NCI-H2171 (cell line): ENCODE measurements at places on chromosomes 5 and 9.

DNA sequence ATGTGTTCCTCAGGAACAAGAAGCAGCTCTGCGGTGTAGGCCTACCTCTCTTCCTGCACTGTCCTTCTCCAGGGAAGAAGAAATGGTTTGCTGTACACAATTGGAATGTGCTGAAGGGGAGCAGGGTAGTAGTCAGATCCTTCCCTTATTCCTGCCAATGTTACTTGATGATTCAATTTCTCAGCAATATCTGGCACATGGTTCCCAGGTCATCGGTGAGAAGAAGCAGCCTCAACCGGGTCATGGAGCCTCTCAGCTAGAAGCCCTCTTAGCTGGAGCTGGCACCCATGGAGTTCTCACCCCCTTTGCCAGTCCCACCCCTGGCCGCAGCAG, 36.9 kb downstream of the ACTBL2 start:
- no peak for DNase-seq

- no peak for DNase-seq
Measured at GRCh38 chr5:93532370-93532769, 48.6 kb downstream of the NR2F1-AS1 start.

- DNase-seq = no peak
Measured at GRCh38 chr5:149161026-149161687, 19.9 kb downstream of the ABLIM3 start.

DNA sequence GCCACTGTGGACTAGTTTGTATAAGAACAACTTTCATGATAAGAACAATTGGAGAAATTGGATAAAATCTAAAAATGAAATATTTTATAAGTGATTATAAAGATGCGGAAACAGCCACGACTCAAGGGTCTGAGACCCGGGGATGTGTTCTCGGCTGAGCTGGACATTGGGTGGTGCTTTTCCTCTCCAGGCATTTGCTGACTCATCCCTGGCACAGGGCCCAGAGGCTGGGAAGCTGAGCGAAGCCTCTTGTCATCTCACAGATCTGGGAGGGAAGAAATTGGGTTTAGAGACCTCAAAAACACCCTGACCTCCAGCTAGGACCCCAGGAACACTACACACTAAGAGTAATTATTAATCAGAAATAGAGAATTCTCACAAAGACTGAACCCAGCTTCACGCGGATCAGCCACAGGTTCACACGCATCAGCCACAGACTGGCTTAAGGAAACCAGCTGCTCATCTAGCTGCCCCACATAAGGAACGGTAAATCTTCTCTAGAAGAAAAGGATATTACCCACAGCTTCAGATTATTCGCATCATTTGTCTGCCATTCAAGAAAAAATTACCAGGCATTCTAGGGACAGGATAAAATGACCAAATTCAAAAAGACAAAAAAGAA, 2.8 kb upstream of the OR2V1 start:
- no peak for DNase-seq

- DNase-seq = no peak
Measured at GRCh38 chr5:127812570-127812969, 109.4 kb downstream of the CCDC192 start.

DNA sequence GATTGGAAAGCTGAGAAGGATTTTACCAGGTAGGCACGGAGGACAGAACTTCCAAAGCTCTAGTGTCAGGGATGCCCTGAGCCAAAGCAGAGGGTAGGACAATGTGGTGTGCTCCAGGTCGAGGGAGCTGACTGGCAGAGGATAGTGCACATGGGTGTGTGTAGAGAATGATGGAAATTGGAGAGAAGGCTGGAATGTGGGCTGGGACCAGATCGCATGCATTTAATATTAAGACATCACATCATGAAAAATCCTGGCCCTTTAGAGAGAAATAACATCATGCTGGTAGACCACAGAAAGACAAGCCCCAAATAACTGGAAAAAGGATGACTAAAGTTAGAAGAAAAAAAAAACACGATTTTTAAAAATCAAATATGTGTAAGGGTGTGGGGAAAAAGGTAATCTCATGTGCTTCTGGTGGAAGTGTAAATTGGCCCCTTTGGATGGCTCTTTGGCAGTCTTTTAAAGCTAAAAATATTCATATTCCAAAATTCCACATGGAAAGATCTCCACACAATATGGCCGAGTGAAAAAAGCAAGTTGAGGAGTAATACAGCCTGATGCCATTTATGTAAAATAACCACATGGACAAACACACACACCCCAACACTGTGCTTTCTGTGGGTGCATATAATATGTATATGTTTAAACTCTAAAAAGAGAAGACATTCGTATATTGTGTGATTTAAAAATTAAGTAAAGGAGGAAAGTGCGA, 67.0 kb upstream of the TGFBR1 start:
- DNase-seq = no peak

GRCh38 chr9:17863213-17863883, 284.5 kb downstream of the SH3GL2 start:
- no peak for DNase-seq

- DNase-seq = no peak
Measured at GRCh38 chr9:131676431-131676972, 63.4 kb downstream of the RAPGEF1 start.

GRCh38 chr5:106140101-106140500, 1530.6 kb downstream of the EFNA5 start:
- DNase-seq = no peak

DNA sequence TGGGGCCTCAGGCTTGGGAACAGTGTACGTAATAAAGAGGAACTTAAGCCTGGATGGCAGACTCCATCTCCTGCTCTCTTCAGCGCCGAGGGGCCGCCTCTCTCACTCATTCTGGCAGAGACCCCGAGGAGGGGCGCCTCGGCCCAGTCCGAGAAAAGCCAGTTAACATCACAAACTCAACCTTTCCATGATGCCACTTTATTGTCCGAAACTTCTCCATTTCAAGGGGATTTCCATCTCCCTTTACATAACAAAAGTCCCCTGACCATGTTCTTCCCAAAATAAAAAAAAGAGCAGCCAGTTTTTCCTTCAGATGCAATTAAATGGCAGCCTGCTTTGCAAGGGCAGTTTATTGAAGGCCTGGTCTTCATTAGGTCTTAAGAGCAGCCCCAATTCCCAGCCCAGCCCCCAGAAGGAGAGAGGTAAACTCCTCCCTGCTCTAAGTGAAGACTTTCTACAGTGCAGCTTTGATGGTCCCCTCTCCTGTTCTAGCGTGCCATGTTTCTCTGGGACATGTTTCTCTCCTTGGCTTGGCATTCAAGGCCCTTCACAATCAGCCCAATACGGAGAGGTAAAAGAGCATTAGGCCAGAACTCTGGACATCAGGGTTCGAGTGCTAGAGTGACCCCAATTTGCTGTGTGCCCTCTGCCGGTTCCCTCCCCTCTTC, 19.5 kb upstream of the RAB14 start:
- no peak for DNase-seq

- no peak for DNase-seq
Measured at GRCh38 chr5:169870211-169870610, 110.1 kb downstream of the INSYN2B start.

- DNase-seq = no peak
Measured at GRCh38 chr5:167509076-167509475, 782.4 kb upstream of the WWC1 start.

DNA sequence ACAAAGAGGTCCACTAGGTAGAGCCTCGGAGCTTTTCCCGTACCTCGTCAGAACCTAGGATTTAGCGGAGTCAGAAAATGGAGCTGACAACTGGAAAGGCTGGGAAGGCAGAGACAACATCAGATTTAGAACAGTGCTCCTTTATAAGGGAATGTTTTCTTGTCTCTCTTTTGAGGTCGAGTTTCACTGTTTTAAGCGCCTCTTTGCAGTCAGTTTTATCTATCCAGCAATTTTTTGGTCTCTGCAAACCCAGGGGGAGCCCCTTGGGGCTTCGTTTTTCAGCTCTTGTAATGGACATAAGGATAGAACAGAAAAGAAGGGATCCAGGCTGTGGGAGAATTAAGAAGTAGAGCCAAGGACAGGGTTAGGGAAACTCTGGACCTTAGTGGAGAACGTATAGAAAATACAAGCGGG, 80.5 kb downstream of the FNBP1 start:
- DNase-seq = no peak

GRCh38 chr9:97491216-97491999, 10.1 kb upstream of the TMOD1 start:
- no peak for DNase-seq

- DNase-seq = no peak
Measured at GRCh38 chr5:14948383-14948782, 76.8 kb upstream of the ANKH start.

- no peak for DNase-seq
Measured at GRCh38 chr5:67404256-67405100, 207.9 kb upstream of the CD180 start.

- DNase-seq = no peak
Measured at GRCh38 chr5:65512170-65512937, 30.6 kb upstream of the ADAMTS6 start.

DNA sequence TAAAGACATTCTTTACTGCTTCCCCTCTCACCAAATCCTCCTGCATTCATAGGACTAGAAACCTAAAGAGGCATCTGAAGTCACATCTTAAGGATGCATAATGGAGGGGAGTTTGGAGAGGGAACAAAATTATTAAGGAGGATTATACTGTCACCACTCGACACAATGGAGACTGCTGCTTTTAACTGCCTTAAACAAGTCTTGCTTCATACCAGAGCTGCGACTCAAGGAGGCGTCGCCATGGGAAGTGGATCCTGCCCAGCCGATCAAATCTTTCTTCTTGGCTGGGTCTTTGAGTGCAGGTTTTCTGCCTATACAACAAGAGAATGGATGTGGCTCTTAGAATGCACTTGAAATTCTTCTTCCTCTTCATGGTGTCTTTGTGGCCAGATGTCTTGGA, 66.7 kb upstream of the FOXE1 start:
- no peak for DNase-seq

- no peak for DNase-seq
Measured at GRCh38 chr5:159179529-159180305, 29.6 kb downstream of the RNF145 start.

DNA sequence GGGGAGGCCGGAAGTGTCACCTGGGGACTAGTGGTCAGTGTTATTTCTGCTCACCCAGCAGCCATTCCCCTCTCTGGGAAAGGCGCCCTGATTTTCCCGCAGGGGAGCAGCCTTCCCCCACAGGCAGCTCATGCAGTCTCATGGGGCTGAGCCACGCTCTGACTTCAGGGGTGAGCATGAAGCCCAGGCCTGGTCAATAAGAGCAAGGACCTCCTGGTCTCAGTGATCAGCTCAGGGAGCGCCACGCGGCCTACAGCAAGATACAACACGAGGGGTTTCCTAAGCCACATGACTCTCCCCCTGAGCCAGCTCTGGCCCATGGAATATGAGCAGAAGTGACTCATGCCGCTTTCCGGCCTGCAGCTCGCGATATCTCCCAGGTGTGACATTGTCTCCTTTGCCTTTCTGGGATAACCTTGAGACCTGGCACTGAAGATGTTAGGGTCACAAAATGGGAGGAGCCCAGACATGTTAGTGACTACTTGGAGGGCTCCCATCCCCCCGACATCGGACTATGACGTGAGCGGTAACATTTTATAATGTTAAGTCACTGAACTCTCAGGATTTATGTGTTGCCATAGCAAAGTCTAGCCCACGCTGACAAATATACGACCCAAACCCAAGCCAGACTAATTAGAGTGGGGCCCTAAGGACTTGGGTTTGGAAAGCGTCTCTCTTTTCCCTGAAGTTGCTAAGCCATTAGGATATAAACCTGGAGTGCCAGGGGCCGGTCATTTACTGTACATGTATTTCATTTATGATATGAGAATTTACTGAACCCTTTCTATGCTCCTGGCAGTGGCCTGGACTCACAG, 46.5 kb upstream of the GFPT2 start:
- no peak for DNase-seq

DNA sequence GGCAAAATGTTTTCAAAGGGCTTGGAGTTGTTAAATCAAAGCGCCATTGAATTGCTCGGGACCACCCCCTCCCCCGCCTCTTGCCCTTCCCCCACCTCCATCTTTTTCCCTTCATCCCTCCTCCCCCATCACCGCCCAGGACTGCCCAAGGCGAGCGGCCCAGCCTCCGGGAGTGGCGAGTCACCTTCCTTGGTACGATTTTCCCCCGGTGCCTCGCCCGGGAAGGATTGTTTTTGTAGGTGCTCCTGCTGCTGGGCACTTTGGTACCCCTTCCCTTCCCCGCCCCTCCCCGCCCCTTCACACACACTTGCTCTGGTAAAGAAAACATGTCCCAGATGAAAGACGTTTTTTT, 61.2 kb downstream of the TMEM174 start:
- DNase-seq = no peak

DNA sequence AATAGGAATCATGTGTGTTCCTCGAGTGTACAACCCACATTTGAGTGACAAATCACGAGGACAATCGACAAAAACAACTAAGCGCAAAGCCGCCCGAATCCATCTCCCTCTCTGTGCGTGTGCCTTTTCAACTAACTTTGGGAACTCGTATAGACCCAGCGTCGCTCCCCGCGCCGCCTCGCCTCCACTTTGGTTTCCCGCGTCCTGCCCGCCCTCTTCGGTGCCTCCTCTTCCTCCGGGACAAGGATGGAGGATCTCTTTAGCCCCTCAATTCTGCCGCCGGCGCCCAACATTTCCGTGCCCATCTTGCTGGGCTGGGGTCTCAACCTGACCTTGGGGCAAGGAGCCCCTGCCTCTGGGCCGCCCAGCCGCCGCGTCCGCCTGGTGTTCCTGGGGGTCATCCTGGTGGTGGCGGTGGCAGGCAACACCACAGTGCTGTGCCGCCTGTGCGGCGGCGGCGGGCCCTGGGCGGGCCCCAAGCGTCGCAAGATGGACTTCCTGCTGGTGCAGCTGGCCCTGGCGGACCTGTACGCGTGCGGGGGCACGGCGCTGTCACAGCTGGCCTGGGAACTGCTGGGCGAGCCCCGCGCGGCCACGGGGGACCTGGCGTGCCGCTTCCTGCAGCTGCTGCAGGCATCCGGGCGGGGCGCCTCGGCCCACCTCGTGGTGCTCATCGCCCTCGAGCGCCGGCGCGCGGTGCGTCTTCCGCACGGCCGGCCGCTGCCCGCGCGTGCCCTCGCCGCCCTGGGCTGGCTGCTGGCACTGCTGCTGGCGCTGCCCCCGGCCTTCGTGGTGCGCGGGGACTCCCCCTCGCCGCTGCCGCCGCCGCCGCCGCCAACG, at the start of gene GPR150:
Gene GPR150 (plus strand): TSS at position 58 of the 840 bp plus-strand sequence. CDS start 189 bp downstream, at position 247.
- DNase-seq = peak; percentile 19

- no peak for DNase-seq
Measured at GRCh38 chr9:100515578-100516494, 42.9 kb downstream of the TMEFF1 start.

- no peak for DNase-seq
Measured at GRCh38 chr9:92429836-92430235, 5.6 kb upstream of the OMD start.

- DNase-seq = peak; percentile 93
Measured at GRCh38 chr5:179439181-179439985, 94.1 kb upstream of the ADAMTS2 start.

DNA sequence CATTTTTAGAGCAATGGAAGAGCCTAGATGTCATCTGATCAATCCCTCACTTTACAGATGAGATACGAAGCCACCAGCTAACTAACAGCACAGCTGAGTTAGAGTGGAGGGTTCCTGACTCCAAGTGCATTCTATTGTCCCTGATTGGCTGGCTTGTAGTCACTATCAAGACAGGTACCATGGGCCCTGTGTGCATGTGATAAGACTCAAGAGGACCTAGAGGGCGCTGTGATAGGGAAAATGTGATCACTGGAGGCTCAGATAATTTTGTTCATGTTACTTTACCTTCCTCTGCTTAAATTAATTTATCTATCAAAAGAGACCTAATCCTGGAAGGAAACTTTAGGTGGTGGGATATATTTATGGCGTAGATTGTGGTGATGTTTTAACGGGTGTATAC, 19.5 kb upstream of the SNAPC3 start:
- DNase-seq = no peak
